ENCODE measurements at places on chromosomes 2 and 18. TPM values are rescaled to one million over a fixed set of nuclear protein-coding genes. Genes with fewer than 3 reads are reported as not detected.

GRCh38 chr18:58313491-58314032, 269.5 kb downstream of the NEDD4L start:
- DNase-seq = no peak

GRCh38 chr2:134647607-134648256, 71.1 kb downstream of the TMEM163 start:
- DNase-seq = no peak

DNA sequence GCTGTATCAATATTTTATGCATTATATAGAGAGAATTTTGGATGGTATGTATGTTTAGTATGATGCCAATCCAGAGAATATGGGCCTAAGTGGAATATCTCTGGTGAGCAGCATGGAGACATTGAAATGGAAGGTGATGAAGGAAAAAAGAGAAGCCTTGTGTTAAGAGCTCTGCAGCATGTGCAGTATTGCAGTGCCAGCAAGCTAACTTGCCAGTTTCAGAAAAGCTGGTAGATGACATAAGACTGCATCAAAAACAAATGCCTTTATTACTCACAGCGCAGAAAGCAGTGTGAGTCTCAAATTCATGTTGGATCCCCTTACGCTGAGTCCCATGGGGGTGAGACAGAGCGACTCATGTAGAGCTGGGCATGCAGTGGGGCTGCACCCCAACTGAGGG, 280.2 kb downstream of the CTNNA2 start:
- DNase-seq = no peak

The GGCX gene
- 14.6 TPM for total RNA-seq

The IL37 gene
- not detected for total RNA-seq

- DNase-seq = no peak
Observed at GRCh38 chr2:236986524-236987330, 99.0 kb upstream of the COPS8 start.

The ADD2 gene
- 24.5 TPM for total RNA-seq

- no peak for DNase-seq
Observed at GRCh38 chr2:56248965-56249742, 65.4 kb downstream of the CCDC85A start.

The RAD51AP2 gene
- total RNA-seq = not detected

DNA sequence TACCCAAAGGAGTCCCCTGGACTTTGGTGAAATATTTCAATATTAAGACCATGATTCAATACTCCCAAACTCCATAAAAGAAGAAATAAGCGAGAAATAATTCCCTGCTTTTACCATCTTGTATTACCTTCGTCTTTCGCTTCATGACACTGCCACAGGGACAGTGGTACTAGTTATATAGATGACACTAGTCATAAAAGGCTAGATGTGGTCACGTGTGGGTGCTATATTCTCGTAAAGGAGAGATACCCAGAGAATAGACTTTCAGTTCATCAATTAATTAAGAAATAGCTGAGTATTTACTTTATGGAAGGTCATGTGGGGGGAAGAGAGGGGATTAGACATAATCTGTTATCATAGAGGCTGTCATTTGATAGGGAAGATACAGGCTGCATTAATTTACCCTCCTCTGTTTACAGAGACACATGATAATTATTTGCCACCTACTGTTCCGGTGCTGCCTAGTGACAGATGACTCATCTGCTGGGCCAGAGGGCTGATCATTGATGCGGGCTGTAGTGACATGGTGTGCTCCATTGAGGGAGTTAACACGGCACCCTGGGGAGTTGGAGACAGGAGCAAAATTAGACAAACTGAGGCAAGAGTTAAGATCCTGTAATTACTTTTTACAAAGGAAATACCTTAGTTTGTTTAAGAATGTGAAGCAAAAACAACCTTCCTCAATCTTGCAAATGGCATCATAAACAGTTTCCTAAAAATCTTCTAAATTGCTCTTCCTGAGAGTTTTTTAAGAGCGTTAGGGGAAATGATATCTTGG, 78.2 kb upstream of the ITGB6 start:
- DNase-seq = peak; percentile 24

DNA sequence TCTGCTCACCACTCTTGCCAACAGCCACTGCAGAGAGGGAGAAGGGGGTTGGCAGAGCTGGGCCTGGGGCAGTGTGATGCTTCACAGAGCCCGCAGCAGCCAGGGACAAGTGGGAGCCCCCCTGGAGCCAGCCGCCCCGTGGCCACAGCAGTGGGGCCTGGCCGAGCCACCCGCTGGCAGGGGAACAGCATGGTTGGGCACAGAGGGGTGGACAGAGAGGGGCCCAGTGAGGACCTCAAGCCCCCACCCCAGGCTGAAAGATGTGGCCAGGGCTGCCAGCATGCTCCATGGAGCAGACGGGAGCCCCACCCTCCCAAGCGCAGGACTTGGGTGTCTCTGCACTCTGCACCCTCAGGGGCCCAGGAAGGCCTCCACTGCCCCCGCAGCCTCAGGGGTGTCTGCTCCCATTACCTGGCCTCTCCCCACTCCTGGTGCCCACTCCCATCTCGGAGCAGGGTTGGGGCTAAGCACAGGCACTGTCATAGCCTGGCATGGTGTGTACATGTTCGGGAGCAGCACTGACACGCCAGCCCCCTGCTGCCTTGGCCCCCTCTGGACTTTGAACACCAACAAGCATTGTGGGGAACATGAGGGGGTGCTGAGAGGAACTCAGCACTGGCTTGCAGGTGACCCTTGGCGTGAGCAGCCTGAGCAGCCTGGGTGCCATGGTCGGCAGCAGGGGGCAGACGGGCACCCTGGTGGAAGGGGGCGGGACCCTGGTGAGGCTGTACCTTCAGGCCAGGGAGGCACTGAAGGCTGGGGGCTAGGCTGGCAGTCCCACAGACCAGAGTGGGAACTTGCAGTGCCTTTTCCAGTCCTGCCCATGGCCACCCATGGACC, 279.6 kb upstream of the CYP26B1 start:
- DNase-seq = no peak

GRCh38 chr2:130337735-130338325, 4.9 kb upstream of the IMP4 start:
- no peak for DNase-seq

The CRYBA2 gene
- not detected for total RNA-seq

The PLA2R1 gene
- not detected for total RNA-seq

DNA sequence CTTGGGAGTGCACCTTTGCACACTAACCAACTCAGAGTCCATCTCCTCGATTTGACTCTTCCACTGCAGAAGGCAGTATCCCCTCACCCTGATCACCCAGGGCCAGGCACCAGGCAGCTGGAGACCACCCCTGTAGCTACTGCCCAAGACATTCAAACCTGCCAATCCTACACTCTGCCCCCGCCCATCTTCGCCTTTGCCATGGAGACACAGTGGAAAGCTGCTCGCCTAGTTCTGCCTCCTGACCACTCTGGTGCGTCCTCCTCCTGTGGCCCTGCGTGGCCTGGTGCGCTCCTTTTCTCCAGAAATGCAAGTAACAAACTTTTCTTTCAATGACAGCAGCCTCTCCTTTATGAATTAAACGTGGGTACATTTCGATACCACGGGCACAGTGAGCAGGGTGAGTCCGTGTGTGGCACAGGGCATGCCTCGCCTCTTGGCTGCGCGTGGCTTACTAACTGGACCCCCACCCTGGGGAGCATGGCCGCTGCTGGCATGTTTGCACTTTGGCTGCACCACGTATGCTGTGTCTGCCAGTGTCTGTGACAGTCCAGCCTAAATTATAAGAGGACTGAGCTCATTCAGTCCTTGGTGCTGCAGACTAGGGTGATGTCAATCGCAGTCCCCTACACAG, 47.6 kb downstream of the LONRF2 start:
- DNase-seq = no peak

GRCh38 chr2:217792626-217793527, 209.9 kb downstream of the TNS1 start:
- no peak for DNase-seq

DNA sequence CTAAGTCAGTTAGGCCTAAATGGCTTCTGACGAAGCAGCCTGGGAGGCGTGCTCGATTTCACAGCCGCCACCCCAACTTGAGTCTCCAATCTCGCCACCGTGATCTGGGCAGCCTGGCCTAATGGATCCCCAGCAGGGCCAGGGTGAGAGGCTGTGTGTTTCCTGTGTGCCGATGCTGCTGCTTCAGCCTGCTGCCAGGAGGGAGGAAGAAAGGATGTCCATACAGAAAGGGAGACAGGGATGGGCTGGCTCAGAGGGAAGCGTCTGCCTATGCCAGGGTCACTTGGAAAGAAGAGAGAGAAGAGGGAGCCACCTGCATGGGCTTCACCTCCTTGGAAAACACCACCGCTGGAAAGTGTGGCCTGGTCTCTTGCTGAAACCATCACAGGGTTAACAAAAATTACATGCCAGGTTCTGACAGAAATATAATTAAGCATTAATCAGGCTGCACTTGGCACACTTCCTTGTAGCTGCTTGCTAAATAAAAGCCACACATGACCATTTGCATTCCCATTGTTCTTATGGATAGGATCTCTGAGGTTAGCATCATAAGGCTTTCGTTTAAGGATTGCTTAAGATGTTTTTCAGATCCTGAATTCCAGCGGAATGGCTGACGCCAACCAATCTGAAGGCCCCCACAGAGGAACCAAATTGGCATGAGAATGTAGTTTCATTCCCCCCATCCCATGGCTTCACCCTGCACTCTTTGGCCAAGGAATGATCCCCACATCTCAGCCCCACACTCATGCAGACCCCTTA, 108.8 kb upstream of the SLC1A4 start:
- DNase-seq = no peak

- DNase-seq = no peak
Observed at GRCh38 chr18:64099244-64099643, 49.6 kb downstream of the LINC00305 start.

DNA sequence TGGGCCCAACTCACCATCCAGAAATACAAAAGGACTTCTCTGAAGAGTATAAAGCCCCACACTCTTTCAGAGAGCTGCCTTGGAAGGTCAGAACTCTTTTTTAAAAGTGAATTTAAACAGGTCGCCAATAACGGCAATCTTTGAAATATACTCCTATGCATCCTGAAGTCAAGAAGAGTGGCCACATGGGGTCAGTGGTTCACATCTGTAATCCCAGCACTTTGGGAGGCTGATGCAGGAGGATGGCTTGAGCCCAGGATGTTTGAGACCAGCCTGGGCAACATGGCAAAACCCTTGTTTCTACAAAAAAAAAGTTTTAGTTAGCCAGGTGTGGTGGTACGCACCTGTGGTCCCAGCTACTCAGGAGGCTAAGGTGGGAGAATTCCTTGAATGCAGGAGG, 68.1 kb upstream of the FZD7 start:
- no peak for DNase-seq

- DNase-seq = no peak
Observed at GRCh38 chr2:181632733-181633401, 24.0 kb downstream of the CERKL start.

- DNase-seq = no peak
Observed at GRCh38 chr2:74534411-74534810, 4.7 kb downstream of the HTRA2 start.

DNA sequence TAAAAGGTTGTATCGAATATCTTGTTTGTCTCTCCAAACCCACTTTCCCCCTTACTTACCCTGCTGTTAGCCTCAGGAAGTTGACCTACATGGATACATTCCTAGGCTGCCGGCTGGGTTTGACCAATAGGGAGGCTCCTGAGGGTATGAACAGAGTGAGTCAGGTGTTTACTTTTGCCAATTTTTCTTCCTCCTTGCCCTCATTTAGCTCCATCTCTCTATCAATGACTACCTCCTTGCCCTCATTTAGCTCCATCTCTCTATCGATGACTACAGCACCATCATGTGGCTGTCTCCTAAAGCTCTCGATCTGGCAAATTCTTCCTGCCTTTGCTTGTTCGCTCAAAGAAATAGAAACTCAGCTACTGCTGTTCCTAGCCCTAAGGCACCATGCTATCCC, 571.9 kb upstream of the CRIM1 start:
- no peak for DNase-seq

DNA sequence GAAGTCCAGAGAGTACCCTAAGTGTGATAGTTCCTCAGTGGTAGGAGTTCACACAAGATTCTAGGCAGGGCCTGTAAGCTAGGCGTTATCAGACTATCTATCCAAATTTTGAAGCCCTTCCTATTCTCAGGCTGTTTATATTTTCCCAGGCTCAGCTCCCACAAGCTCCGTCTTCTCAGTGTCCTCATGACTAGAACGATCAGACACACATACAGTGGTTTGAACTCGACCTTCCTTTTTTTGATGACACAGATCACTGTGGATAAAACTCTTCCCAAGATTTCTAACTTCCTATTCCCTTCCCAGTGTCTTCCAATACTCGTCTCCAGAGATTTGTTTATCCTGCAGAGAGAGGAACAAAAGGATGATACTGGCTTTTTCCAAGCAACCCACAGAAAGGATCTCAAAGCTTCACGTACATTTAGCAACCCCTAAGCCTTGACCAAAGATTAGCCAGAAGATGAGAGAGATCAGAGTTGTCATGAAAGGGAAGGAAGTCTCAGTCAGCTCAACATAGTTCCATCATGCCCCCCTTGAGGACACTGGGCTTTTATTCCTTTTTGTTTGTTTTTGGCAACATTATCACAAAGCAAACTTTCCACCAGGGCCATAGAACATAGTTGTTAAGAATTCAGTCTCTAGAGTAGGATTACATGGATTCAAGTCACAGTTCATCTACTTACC, 42.3 kb upstream of the DOK6 start:
- DNase-seq = no peak

The L3MBTL4 gene
- total RNA-seq = not detected

GRCh38 chr2:192267484-192267883, 72.8 kb upstream of the TMEFF2 start:
- DNase-seq = no peak

DNA sequence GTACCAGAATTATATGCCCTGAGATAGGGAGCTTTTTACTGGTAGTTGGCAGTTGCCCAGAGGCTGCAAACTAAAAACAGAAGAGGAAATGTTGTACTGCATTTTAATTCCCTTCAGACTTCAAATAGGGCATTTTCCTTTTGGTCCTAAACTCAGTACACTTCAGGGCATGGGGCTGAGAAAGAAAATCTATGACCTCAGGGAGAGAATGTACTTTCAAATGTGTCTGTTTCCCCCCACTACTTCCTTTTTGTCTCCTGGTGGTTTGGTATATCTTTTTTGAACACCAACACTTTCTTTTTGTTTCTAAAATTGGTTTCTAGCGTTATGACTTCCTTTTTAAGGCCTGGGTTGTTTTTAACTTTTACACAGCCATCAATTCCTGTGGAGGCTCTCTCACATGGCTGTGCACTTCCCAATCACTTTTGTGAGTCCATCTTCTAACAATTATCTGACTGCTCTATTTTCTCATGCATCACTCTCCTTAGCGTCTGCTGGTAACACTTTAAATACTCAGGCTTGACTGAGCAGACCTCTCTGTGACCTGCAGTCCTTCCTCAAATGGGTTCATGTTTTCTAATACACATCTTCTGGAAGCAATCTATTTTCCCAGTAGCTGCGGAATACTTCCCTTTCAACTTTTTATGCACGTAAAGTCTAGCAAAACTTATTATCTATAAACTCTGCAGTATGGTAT, 596.0 kb downstream of the LRP1B start:
- DNase-seq = no peak

- DNase-seq = no peak
Observed at GRCh38 chr2:107008843-107009242, 122.9 kb upstream of the ST6GAL2 start.

GRCh38 chr2:41771710-41772109, 276.1 kb upstream of the PKDCC start:
- no peak for DNase-seq

GRCh38 chr2:118464046-118464445, 375.8 kb downstream of the INSIG2 start:
- DNase-seq = no peak

All from activated CD8-positive, alpha-beta T cell treated with anti-CD3 and anti-CD28 coated beads for 36 hours (primary cell).